Vagina (tissue), 2 donors: ENCODE measurements at places on chromosomes 5 and 9. TPM values are rescaled to one million over a fixed set of nuclear protein-coding genes. Genes with fewer than 3 reads are reported as not detected.
A peak's percentile ranks its signal among the peaks of the same experiment; 100 is the strongest.

The PCDHGA6 gene
- total RNA-seq = 6.4 TPM

The SOX30 gene
- not detected for total RNA-seq

The CEP72 gene
- 20.1 TPM for total RNA-seq

The ANXA1 gene
- 834 TPM for total RNA-seq

The FST gene
- 5.6 TPM for total RNA-seq

The TMEM215 gene
- total RNA-seq = not detected

- no peak for DNase-seq
Measured at GRCh38 chr5:109614981-109615380, 74.7 kb upstream of the MAN2A1 start.

GRCh38 chr9:77725820-77726219 is 77.7 kb upstream of the GNA14 start:
- DNase-seq = no peak

GRCh38 chr5:8714861-8715260 is 831.0 kb downstream of the SEMA5A start:
- DNase-seq = no peak

- no peak for DNase-seq
Measured at GRCh38 chr5:112717506-112718082, 20.1 kb upstream of the APC start.

GRCh38 chr5:124665625-124666024 is 80.8 kb downstream of the ZNF608 start:
- DNase-seq = no peak

GRCh38 chr9:126301985-126302603 is 24.5 kb upstream of the MVB12B start:
- peak; percentile 25 for DNase-seq

- DNase-seq = no peak
Measured at GRCh38 chr5:53480416-53481158, at the start of gene FST. TSS of gene FST (plus strand) at chr5:53480629. CDS start at chr5:53480792, 163 bp downstream.

DNA sequence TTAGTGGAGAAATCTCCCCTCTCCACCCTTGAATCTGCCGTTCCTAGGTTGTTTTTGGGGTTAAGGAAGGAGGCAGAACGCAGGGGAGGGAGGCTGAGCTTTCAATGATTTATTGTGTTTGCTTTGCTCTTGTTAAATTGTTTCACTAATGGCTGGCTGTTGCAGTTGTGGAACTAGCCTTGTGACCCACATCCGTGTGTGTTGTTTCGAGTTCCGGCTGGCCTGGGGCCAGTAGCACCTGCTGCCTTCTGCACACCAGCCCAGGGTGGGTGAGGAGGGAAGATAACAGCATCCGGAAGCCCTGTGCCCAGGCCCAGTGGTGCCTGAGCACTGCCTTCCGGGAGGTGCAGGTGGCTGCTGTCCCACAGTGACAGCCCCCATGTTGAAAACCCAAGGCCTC is 3.6 kb downstream of the ERGIC1 start:
- no peak for DNase-seq
